ENCODE measurements at places on chromosomes 2 and 18.
A peak's percentile ranks its signal among the peaks of the same experiment; 100 is the strongest.

- DNase-seq = no peak
These were observed 38.6 kb downstream of the CYP1B1 start for GRCh38 chr2:38037325-38037724.

DNA sequence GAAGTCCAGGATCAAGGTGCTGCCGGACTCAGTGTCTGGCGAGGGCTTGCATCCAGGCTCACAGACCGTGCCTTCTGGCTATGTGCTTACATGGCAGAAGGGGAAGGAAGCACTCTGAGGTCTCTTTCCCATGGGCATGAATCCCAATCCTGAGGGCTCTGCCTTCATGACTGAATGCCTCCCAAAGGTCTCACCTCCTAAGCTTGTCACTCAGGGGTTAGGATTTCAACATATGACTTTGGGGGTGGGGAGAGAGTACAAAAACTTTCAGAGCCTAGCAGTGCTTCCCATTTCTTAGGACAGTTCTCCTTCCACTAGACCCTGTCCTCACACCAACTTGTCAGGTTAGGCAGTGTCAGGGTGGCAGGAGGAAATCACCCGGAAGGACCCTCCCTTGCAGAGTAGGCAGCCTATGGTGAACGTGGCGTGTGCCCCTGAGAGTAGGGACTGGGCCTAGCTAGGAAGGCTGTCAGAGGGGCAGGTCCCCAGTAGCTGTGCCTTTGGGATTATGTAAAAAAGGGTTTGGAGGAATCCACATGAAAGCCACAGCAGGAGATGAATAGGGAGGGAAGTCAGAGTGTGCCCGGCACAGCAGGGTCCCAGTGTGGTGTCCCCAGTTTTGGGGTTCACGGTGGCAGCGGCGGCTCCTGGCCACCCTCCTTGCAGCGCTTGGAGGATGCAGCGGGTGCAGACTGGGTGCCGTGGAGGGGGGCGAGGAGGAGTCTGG is 233.3 kb downstream of the LDLRAD4 start:
- no peak for DNase-seq

GRCh38 chr2:10304458-10305253 is 2.0 kb downstream of the HPCAL1 start:
- DNase-seq = no peak

- DNase-seq = no peak
These were observed 175.8 kb downstream of the AGPS start for GRCh38 chr2:177568390-177568789.

DNA sequence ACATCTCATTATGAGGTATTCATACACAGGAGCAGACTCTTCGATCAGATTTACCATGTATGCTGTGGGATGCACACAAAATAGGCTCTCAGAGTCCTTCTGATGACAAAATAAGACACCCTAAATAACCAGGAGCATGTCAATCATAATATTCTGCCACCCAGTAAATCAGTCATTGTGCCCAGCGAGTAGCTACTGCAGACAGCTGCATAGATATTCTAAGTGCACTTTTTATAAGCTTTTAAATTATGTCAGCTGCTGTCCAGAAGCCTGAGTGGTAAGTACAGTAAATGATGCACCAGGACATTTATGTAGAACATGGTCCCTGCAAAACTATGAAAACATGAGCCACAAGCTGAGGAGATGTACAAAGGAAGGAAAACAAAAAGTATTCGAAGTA is 102.9 kb downstream of the CCDC141 start:
- DNase-seq = no peak

DNA sequence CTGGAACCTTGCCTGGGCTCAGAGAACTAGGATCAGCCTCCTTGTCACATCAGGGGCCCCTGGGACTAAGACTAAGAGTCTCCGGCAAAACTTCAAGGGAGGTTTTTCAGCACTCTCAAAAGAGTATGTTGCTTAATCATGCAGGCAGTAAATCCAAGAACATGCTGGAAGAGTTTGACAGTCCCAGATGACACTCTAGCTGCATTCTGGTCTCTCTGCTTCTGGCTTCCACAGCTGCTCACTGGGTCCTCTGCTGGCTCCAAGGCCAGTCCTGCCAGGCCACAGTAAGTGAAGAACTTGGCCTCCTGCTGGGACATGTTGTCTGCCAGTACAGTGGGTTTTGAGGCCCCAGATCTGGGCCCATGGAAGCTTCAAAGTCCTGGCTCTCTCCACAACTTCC is 45.2 kb upstream of the IL1RL1 start:
- DNase-seq = no peak

DNA sequence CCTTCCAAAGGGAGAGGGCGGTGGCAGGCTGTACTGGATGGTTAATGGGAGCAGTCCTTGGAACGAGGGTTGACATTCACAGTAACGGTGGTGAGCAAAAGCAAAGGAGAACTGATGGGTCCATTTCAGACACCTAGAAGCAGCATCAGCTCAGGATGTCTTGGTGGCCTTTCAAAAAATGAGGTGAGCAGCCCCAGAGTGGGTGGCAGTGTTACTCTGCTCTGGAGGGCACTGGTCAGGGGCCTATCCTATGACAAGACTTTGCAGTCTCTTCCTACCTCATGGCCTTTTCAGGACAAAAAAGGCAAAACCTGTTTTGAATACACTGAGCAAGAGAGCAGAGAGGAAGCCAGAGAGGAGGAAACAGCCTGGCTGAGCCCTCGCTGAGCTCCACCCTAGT is 23.5 kb downstream of the CAPN14 start:
- DNase-seq = no peak

DNA sequence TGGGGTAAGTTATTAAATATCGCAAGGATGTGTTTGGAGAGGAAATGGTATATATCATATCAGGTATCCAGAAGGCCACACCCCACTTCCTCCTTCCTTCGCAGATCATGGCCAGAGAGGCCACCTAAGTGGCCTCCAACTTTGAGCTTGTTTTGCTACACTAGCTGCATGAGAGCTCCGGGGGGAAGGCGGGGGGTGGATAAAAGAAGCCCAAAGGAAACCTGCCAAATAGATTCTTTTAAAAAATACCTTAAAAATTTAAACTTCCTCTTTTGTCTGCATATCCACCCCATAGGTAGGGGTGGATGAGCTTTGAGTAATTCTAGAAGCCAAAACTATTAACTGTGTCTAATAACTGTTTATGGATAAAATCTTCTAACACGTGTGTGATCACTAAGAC is 5.7 kb upstream of the TTR start:
- DNase-seq = no peak

DNA sequence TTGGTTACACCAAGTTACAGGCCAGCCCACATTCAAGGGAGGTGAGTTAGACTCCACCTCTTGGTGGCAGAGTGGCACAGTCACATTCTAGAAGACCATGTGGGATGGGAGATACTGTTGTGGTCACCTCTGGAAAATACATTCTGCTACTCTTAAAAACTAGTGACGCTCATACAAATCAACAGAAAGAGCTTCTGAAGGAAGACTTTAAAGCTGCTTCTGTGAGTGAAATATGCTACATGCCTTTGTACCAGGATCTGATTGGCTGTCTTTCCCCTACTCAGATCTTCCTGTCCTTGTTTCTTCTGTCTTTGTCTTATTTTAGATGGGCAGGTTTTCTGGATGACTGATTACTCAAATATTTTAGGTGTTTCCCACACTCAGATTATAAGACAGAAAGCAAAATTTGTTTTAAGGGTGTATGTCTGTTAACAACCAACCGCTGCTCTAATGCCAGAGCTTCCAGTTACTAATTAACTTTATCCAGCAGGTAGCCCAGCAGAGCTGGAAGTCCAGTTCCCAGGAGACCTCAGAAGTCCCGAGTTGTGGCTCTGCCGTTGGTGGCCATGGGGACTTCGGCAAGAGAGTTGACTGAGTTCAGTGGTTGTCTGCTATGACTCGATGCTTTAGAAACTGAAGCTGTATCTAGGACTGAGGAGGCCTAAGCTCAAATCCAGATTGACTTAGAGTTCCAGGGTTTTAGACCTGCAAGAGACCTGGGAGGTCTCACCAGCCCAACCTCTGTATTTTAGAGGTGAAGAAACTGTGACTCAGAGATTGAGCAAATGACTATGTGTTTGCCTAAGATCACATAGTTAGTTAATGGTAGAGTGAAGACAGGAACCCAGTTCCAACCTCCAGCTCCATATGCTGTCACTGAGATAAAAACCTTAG is 7.4 kb downstream of the IL1R2 start:
- DNase-seq = peak; percentile 21

DNA sequence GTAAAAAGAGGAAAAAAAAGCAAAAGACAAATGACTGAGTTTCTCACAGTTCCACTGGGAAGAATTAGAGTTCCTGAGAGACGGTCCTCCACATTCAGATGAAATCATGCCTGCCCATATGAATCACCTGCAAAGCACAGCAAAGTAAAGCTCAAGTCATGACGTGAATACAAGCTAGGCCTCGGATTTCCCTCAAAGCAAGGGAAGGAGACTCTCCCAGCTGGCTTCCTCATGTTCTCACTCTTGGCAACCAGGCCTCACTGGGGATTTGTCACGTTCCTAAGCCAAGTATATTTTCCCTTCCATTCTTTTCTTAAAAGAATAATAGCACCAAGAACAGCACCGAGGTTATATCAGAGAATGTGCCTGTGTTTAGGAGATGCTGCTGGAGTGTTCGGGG is 47.0 kb downstream of the CYP27C1 start:
- DNase-seq = no peak

DNA sequence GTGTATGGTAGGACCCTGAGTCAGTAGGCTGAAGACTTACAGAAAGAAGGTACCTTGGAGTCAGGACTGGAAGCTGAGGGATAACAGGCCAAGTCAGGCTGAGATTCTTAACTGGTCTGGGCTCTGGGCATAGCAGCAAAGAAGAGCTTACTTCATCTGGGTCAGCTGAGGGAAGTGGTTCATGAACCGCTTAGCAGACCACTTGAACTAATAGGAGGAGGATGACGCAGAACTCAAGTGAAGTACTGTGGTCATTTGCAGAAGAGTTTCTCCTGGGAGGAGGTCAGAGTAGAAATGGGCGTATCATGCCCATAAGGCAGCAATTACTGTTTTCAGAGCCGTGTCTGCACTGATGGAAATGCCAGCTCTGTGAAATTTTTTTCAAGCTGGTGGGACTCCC is 164.5 kb downstream of the LCLAT1 start:
- no peak for DNase-seq

GRCh38 chr2:189363559-189363958 is 77.7 kb upstream of the WDR75 start:
- no peak for DNase-seq

- DNase-seq = no peak
These were observed 634.3 kb upstream of the FANCL start for GRCh38 chr2:58875436-58875835.

DNA sequence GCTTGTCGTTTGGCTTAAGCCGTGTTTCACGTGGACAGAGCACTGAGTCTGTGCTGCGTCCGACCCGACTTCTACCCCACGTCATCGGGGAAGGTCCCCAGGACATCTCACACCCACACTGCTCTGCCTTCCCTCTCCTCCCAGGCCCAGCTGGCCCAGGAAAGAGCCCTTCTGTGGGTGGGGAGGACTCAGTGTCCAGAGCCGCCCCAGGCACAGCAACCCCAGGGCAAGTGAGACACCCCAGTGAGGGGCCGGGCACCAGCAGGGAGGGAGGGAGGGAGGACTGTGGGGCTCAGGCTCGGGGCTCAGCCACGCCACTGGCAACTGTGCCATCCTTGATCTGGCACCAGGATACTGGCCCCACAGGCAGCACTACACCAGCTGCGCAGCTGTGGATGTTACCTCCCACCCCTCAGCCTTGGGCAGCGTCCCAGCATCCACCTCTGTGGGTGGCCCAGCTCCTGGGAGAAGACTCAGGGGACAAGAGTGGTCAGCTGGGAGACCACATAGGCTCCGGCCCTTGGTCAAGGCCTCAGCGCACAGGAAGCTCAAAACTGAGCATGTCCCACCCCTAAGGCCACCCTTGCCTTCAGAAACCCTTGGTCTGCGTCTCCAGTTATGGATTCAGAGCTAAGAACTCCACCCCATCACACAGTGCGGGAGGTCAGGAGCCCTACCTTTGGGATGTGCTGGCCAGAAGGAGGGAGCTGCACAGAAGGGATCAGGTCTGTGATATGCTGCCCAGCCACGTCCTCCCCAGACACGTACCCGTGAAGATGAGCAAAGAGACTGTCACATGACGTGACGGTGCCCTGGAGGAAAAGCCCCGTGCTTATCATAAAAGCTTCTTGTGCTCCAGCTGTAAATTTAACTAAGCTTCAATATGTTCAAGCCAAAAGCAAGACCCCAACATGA is 11.7 kb downstream of the PASK start:
- DNase-seq = no peak

DNA sequence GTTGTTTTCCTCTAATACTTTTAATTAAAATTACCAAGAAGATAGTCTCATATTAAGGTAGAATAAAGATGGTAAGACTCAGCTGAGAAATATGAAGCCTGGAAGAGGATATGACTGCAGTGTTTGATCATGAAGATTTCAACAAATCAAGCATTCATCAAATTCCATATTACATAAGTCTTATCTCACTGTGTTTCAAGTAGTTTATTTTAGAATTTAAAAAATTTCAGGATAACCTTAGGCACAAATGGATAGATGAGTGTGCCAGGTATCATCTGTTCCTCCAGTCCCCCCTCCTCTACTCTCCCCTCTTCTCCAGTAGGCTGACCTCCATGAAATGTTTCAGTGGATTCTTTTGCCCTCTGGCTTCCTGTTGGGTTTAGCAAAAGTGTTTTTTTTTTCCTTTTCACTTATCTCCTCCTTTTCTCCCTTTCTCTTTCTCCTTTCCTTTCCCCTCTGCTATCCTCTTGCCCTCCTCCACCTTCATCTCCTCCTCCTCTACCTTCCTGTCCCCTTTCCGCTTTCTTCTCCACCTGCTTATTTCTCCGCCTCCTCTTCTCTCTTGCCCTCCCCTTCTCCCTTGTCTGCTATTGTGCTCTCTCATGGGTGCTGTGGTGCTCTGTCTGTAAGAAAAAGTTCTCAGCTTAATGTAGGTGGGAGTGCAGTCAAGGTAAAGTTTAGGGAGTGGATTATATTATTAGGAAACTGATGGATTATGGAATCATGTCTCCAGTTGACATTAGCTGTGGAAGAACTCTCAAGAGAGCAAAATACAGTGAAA is 72.8 kb downstream of the ABI2 start:
- no peak for DNase-seq

DNA sequence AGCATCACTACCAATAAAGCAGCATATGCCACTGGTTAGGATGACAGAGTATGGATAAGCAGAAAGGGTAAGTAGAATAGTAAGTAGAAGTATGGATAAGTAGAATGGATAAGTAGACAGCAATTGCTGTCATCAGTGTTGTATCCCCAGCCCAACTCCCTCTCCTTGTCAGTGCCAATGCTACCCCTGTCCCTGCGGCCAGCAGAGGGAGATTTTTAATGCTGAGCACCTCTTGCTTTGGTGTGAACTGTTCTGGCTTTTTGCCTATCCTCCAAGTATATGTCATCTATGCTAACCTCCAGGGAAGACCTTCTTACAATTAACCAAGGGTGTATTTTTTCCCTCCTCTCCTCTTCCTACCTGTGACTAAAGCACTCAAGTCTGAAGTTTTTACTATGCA is 136.7 kb upstream of the SPHKAP start:
- no peak for DNase-seq

DNA sequence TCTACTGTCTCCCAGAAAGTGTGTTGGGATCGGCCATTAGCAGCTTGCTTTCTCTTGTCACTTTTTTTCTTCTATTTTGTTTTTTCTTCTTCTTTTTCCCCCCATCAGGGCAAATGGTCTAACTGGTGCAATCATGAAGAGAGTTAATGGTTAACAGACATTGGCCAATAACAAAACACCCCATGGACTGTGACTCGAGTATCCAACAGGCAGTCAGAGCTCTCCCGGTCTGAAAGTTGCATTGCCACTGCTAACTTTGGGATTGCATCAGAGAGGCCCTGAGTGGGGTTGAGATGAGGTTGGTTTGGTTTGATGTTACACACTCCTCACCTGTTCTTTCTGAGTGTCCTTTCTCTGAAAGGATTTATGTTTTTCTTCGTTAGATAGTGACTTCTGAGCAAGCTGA is 12.9 kb upstream of the SNORC start:
- DNase-seq = no peak

GRCh38 chr18:54822872-54823845 is 5.1 kb upstream of the RAB27B start:
- DNase-seq = no peak
